ENCODE measurements at places on chromosomes 6 and 20.

DNA sequence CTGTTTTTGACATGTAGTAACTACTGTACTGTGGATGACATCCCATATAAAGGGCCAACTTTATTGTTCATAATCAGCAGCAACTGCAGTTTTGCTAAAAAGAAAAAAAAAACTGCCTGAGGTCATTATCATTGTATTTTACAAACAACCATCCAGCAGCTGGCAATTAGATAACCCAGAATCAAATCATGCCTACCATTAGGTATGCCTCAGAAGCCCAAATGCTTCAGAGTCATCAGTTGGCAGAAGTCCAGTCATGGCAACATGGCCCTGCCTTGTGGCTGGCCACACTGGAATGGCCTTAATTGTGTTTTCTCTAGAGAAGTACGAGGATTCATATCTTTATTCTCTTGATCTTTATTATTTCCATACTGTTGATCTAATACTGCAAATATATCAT lies 462.4 kb upstream of the NRSN1 start:
- DNase-seq, result no peak

- no peak for DNase-seq
Measured at GRCh38 chr20:57658447-57658832, 38.2 kb upstream of the ZBP1 start.

DNA sequence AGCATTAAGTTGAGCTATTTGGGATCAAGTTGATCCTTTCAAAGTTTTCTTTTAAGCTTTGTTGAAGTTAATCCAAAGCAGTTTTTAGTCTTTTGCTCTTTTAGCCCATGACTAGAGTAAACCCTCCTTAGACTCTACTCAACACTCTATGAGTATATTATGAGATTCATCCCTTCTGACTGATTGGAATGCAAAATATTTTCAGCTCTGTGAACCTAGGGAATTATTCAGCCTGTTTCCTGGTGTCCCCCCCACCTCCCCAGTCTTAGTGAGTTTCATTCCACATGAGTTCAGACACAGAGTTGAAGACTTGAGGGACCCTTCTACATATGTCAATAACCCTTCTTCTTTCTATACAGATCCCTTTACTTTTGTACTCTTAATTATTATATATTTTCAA lies 413.7 kb downstream of the RFPL4B start:
- DNase-seq, result no peak

GRCh38 chr6:33592595-33593413 lies 12.7 kb upstream of the BAK1 start:
- no peak for DNase-seq

GRCh38 chr6:71851214-71851613 lies 35.1 kb upstream of the RIMS1 start:
- DNase-seq, result no peak

GRCh38 chr6:6884193-6884627 lies 223.6 kb upstream of the RREB1 start:
- DNase-seq, result no peak

DNA sequence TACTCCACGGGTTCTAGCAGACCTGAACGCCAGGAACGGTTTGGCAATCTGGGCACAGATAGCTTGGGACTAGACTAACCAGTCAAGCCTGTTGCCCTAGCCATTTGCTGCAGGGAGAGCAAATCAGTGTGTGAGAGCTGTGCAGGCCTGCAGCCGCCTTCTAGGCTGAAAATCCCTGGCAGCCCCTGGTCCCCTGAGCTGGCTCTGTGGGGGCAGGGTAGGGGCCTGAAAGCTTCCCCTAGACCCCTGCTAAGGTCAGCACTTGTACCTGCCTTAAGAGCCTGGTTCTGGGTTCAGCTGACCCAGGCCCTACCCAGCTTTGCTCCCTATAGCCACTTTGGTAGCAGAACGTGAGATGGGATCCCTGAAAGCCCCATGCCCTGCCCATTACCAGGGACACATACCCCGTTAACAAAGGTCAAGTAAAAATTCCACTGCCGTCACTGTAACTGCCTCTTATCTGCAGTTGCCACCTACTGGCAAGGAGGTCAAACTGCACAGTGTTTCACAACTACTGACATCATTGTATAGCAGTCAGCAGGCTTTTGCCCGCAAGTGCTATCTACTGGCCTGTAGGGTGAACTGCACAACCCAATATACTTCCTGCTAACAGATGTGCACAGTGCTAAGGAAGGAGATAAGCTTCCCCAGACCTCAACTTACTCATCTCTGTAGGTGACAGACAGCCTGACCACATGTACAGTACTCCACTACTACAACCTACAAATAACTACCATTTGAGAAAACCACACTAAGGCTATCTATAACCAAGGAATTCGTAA lies 95.1 kb upstream of the OLIG3 start:
- no peak for DNase-seq

DNA sequence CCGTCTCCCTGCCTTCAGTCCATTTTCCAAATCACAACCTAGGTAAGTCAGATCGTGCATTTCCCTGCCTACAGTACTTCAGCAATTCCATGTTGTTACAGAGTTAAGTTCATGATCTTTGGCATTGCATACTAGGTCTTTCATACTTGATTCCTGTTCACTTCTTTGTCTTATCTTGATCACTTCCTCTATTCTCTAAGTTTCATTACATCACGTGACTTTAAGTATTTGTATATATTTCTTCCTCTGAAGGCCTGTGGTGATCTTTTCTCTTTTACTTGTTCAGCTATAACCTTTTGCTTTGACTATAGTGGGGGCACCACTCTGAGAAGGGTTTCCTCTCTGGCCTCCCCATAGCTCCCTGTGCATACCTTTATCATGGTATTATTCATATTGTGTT lies 100.2 kb downstream of the TRMT11 start:
- DNase-seq, result no peak

- DNase-seq, result no peak
Measured at GRCh38 chr6:30171677-30172471, 8.5 kb downstream of the TRIM15 start.

GRCh38 chr20:36959242-36959641 lies 7.7 kb upstream of the SAMHD1 start:
- no peak for DNase-seq

GRCh38 chr6:17886891-17887290 lies 100.5 kb downstream of the KIF13A start:
- DNase-seq, result no peak

GRCh38 chr6:82396964-82397751 lies 33.5 kb downstream of the TPBG start:
- DNase-seq, result no peak

GRCh38 chr20:61682996-61683681 lies 382.5 kb downstream of the TAF4 start:
- DNase-seq, result no peak

DNA sequence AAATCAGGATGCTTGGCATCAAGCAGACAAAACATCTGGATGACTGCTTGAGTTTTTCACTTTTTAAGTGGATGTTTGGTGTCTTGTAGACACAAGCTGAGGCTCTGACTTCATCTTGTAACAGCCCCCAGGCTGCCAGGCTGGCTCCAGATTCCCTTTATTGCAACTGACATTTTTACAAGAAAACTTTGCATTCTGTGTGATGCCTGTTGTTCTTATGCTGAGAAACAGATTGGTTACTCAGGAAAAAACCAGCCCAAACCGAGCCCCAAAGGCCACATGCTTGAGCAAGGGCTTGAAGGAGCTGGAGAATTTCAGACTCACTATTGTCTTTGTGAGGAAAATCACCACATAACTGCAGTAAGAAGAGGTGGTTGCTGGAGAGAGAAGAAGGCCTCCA lies 98.4 kb upstream of the PREP start:
- DNase-seq, result no peak

DNA sequence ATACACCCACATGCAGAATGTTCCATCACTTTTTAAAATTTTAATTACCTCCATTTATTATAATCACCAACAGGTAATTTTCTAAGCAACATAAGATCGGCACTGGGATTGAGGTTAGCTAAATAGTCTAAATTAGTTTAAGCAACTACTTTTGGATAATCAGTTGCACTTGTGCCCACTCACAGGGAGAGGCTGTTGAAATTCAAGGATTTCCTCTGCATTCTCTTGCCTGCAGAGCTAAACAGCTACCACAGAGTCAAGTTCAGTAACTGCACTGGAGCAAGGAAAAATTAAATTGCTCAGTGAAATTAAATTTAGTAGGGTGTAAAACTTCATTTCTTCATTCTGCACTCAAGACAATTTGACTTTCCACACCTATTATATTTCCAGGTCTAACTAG lies 120.7 kb upstream of the CCDC28A start:
- DNase-seq, result no peak

- no peak for DNase-seq
Measured at GRCh38 chr6:11700118-11700718, 78.4 kb downstream of the ADTRP start.

- no peak for DNase-seq
Measured at GRCh38 chr6:50649086-50649485, 64.2 kb upstream of the TFAP2D start.

DNA sequence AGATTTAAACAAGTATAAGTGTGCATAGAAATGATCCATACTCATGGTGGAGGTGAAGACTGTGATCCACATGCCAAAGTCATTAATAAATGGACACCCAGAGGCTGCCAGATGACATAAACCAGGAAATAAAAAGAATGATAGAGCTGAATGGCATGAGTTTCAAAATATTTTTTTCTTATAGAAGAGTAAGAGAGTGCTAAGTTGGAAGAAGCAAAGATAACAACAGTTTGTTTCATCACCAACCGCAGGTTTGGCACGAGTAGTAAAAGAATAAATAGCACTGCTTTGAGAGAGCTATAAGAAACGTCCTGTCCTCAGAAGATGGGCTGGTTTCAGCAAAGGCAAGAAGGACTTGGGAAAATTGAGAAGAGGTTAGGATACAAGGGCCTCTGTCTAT lies 246.9 kb downstream of the UBE3D start:
- DNase-seq, result no peak

DNA sequence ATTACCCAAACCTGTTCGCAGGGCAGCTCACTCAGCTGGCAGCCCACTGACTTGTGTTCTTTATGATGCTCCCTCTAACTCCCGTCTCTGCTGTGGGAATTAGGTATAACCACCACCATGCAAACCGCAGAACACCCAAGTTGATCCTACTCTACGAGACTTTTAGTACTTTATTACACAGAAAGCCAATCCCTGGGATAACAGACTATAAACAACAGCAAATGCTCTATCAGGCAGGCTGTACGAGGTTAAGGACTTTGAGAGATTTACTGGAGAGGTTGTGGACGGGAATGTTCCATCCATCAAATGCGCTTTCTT lies 241.1 kb downstream of the FOXC1 start:
- DNase-seq, result no peak
